Activated CD4-positive, alpha-beta T cell treated with anti-CD3 and anti-CD28 coated beads for 36 hours (primary cell): ENCODE measurements at places on chromosomes 12 and 14.
A peak's percentile ranks its signal among the peaks of the same experiment; 100 is the strongest.

DNA sequence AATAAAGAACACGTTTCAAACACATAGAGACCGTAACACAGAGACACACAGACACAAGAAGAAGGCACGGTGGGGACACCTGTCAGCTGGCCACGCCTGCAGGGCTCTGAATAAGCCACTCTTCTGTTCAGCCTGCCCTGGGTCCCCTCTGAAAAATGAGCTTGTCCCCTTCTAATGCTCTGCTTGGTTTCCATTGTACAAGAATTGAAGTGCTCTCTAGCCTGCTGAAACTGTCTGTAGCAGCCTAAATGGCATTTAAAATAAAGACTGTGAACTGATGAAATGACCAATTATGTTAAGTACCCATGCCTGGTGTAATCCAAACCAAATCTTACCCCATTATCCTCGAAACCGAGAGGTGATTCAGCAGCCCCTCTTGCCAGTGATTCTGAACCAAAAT is 139.8 kb downstream of the FOXN3 start:
- DNase-seq = peak; percentile 20

DNA sequence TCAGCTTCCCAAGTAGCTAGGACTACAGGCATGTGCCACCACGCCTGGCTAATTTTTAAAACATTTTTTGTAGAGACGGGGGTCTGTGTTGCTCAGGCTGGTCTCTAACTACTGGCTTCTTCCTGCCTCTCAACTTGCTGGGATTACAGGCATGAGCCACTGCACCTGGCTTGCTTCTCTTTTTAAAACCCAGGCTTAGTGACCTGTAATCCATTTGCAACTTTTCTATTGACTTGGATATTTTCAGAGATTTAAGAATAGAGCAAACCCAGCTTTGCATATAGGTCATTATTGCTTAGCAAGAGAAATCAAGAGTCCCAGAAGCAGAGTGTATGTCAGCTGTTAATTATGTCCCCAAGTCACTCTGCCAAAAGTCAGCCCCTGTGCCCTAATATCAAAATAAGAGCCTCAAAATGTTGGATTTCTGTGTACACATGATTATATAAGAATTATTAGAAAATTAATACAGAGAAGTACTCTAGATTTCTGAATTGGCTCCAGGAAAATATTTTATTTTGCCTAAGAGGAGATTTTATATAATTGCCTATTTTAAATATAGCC is 24.9 kb downstream of the TCP11L2 start:
- DNase-seq = no peak

- DNase-seq = peak; percentile 59
Observed at GRCh38 chr12:9869307-9870161, at the start of gene CLEC2B. Gene CLEC2B, minus strand, starts transcription at chr12:9869354.

DNA sequence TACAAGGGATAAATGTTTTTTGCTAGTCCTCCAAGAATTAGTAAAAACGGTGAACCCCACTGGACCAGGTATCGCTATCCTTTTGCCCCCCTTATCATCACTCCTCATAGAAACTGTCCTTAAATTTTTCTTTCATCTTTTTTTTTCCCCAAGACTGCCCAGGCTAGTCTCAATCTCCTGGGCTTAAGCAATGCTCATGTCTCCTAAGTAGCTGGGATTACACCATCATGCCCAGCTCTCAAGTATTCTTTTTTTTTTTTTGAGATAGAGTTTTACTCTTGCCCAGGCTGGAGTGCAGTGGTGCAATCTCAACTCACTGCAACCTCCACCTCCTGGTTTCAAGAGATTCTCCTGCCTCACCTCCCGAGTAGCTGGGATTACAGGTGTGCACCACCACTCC is 9.7 kb downstream of the IRF2BPL start:
- no peak for DNase-seq

DNA sequence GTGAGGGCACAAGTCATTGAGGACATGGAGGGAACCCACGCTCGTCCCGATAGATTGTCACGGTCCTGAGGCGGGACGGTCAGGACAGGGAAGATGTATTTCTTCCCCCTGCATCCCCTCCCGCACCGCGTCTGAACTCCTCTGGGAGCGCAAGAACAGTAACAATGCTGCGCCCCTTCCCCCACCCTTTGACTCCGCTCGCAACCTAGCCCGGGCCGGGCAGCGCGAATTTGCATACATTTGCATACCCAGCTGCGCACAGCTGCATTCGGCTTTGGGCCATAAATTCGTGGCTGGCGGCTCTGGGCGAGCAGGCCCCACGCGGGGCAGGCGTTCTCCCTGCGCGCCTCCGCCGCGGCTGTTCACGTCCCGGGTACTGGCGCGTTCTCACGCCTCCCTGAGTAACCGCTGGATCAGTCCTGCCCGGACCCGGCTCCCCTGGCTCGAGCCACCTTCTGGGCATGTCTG is 29.0 kb upstream of the SMUG1 start:
- peak; percentile 56 for DNase-seq
